Liver (tissue), 10 donors: ENCODE measurements at places on chromosomes 12 and 14. TPM values are rescaled to one million over a fixed set of nuclear protein-coding genes. Genes with fewer than 3 reads are reported as not detected.

GRCh38 chr12:55746174-55746912 is 3.4 kb downstream of the GDF11 start:
- no peak for DNase-seq
- H3K27me3 ChIP-seq = no peaks in the 10 kb centered on the region
- H3K4me1 ChIP-seq = no peaks in the 10 kb centered on the region
- peaks cover 5% of the 10 kb centered on the region for H3K36me3 ChIP-seq
- H3K27ac ChIP-seq = no peak overlapping the region

DNA sequence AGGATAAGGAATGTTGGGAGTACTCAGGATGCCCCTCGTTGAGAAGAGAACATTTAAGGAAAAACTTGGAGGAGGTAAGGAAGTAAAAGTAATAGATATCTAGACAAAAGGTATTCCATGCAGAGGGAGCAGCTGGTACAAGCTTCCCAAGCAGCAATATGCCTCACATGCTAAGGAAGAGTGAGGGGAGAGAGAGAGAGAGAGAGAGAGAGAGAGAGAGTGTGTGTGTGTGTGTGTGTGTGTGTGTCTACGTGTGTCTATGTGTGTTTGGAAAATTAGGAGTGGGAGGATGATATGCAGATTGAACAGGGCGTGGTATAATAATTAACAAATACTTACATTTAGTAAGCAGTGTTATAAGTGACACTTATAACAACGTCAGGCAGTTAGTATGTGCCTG is 9.2 kb upstream of the PARP11 start:
- H3K4me1 ChIP-seq = peaks cover 3% of the 10 kb centered on the region
- H3K4me3 ChIP-seq = no peak overlapping the region
- H3K27ac ChIP-seq = no peak overlapping the region
- H3K36me3 ChIP-seq = no peaks in the 10 kb centered on the region
- no peak for DNase-seq
- no peaks in the 10 kb centered on the region for H3K27me3 ChIP-seq

Gene ACVRL1
- total RNA-seq = 7.5 TPM

- no peak for DNase-seq
- no peak overlapping the region for H3K4me3 ChIP-seq
- peaks cover 5% of the 10 kb centered on the region for H3K4me1 ChIP-seq
- H3K27ac ChIP-seq = no peak overlapping the region
- H3K36me3 ChIP-seq = peaks cover 12% of the 10 kb centered on the region
Observed at GRCh38 chr14:61766151-61766550, 3.9 kb downstream of the SNAPC1 start.

GRCh38 chr14:29348504-29348903 is 579.1 kb downstream of the PRKD1 start:
- H3K4me1 ChIP-seq = no peaks in the 10 kb centered on the region
- no peaks in the 10 kb centered on the region for H3K36me3 ChIP-seq
- no peak overlapping the region for H3K27ac ChIP-seq
- no peaks in the 10 kb centered on the region for H3K27me3 ChIP-seq
- DNase-seq = no peak

Gene DENND5B
- 12.5 TPM for total RNA-seq

DNA sequence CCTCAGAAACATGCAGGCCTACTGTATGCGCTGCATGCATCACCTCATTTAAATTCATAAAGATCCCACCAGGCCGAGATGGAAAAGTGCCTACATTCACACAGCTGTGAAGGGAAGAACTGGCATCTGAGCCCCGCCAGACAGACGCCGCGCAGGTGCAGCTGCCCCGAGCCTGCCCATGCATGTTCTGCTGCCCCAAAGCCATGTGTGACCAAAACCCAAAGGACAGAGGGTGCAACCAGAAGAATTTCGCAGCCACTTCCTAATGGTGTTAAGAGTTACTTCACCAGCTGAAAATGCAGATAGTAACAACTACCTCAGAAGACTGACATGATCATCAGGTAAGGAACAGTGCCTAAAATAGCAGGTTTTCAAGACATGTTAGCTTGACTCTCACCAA is 13.5 kb upstream of the KRT8 start:
- H3K4me1 ChIP-seq = no peaks in the 10 kb centered on the region

GRCh38 chr14:53896726-53897125 is 59.9 kb downstream of the BMP4 start:
- H3K27me3 ChIP-seq = no peaks in the 10 kb centered on the region
- no peaks in the 10 kb centered on the region for H3K4me1 ChIP-seq
- DNase-seq = no peak

Gene METTL3
- 26.0 TPM for total RNA-seq

DNA sequence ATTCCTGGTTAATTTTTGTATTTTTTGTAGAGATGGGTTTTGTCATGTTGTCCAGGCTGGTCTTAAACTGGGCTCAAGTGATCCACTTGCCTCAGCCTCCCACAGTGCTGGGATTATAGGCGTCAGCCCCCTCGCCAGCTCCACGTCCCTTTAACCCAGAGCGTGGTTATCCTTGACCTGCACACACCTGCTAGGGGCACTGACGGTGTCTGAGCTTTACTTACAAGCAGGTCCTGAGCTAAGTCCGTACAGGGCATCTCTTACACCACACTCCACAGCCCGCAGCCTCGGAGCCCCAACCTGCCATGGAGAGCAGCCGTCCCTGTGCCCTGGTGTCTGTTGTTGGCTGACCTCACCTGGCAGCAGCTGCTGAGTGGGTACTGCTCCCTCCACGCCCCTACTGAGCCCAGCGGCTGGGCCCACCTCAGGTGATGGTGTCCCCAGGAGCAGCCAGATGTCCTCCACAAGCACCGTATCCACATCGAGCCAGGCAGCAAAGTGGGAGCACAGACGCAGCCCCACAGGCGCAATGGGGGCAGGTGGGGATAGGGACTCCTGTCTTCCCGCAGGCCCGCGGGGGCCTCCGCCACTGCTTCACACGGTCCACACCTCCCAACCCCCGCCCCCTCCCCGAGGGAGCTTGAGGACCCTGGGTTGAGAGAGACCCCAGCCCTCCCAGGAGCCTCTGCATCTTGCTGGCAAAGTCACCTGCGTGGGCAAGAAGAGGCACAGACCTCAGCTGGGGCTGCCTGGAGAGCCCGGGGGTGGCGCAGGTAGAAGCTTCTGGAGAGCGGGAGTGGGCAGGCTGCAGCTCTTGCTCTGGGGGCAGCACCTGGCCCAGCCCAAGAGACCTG is 325.4 kb upstream of the SFSWAP start:
- no peaks in the 10 kb centered on the region for H3K4me1 ChIP-seq
- no peak overlapping the region for H3K27ac ChIP-seq
- H3K36me3 ChIP-seq = no peaks in the 10 kb centered on the region
- DNase-seq = no peak
- H3K4me3 ChIP-seq = no peak overlapping the region

Gene TEX52
- not detected for total RNA-seq

Gene BATF
- total RNA-seq = 2.1 TPM

GRCh38 chr12:89951050-89951693 is 242.5 kb upstream of the ATP2B1 start:
- no peak overlapping the region for H3K27ac ChIP-seq
- H3K4me3 ChIP-seq = no peak overlapping the region
- H3K36me3 ChIP-seq = no peaks in the 10 kb centered on the region
- H3K4me1 ChIP-seq = no peaks in the 10 kb centered on the region
- H3K27me3 ChIP-seq = no peaks in the 10 kb centered on the region
- no peak for DNase-seq

GRCh38 chr12:117907108-117907689 is 61.6 kb downstream of the KSR2 start:
- no peak for DNase-seq
- H3K27me3 ChIP-seq = no peaks in the 10 kb centered on the region
- no peak overlapping the region for H3K4me3 ChIP-seq
- no peaks in the 10 kb centered on the region for H3K36me3 ChIP-seq

Gene ABHD4
- total RNA-seq = 12.3 TPM

DNA sequence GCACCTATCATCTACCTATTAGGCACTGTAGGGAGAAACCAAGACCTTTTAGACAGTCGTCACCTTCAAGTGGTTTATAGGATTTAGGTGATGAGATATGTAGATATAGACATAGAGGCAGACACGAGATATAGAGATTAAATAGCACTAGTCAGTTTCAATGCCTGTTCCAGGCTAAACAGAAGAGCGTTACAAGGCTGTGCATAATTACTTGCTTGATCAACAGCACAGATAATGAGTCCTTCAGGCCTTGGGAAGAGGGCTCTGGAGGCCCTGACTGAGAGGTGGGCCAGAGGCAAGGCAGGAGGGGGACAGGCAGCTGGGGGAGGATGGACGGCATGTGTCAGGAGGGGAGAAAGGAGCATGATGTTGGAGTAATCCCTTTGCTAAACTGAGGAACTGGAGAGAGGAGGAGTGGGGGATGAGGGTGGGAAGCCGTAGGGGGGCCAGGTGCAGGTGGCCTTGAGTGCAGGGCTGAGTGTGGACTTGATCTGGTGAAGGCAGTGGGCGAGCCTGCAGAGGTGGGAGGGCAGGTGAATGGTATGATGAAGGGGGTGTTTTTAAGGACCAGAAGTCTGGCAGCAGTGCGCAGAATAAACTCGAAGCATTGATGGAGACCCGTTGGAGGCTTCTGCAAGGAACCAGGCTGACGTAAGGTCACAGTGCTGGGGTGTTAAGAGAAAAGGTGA is 43.9 kb upstream of the ATP23 start:
- H3K27ac ChIP-seq = peak overlapping the region; percentile 93
- peak overlapping the region; percentile 30 for H3K4me3 ChIP-seq
- no peaks in the 10 kb centered on the region for H3K36me3 ChIP-seq
- no peaks in the 10 kb centered on the region for H3K27me3 ChIP-seq
- peaks cover 19% of the 10 kb centered on the region for H3K4me1 ChIP-seq
- no peak for DNase-seq

- H3K27ac ChIP-seq = no peak overlapping the region
- H3K27me3 ChIP-seq = no peaks in the 10 kb centered on the region
- H3K36me3 ChIP-seq = no peaks in the 10 kb centered on the region
- no peaks in the 10 kb centered on the region for H3K4me1 ChIP-seq
- DNase-seq = no peak
- H3K4me3 ChIP-seq = no peak overlapping the region
Observed at GRCh38 chr12:43957732-43958372, 122.0 kb downstream of the TMEM117 start.

DNA sequence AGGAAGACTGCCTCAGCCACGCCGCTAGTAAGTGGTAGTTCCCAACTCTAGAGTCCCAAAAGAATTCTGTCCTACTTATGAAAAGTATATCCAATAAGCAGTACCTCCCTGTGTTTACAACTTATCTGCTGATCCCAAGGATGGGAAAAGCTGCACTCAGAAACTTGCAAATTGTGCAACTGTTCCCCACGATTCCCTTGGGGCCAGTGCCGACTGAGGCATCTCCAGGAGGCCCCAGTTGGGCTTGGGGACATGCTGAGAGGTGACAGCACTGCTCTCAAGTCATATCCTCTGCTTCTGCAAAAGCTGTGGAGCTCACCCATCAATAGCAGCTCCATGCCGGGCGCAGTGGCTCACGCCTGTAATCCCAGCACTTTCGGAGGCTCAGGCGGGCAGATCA is 23.7 kb downstream of the SPRING1 start:
- peaks cover under 1% of the 10 kb centered on the region for H3K4me1 ChIP-seq
- no peak for DNase-seq
- peaks cover 2% of the 10 kb centered on the region for H3K36me3 ChIP-seq
- no peak overlapping the region for H3K4me3 ChIP-seq
- H3K27me3 ChIP-seq = no peaks in the 10 kb centered on the region

GRCh38 chr12:53805067-53805466 is 53.3 kb upstream of the CISTR start:
- no peaks in the 10 kb centered on the region for H3K36me3 ChIP-seq
- H3K4me3 ChIP-seq = no peak overlapping the region
- no peaks in the 10 kb centered on the region for H3K27me3 ChIP-seq
- no peak overlapping the region for H3K27ac ChIP-seq
- DNase-seq = no peak
- H3K4me1 ChIP-seq = peaks cover 2% of the 10 kb centered on the region

DNA sequence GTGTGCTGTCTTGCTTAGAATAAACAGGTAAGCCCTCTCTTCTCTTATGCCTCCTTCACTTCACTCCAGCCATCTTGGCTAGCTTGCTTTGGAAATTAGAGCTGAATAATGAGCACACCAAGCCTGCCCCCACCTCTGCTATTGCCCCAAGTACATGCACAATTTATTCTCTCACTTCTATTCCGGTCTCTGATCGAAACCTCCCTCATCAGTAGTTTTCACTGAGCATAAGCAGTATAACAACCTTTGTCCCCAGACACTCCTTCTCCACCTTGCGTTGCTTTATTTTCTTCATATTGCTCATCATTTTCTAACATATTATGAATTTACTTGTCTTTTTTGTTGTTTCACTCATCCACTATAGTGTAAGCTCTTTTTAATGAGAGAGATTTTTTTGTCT is 253.4 kb downstream of the GXYLT1 start:
- H3K27me3 ChIP-seq = no peaks in the 10 kb centered on the region
- no peak for DNase-seq
- H3K36me3 ChIP-seq = no peaks in the 10 kb centered on the region
- H3K4me3 ChIP-seq = no peak overlapping the region
- no peak overlapping the region for H3K27ac ChIP-seq
- no peaks in the 10 kb centered on the region for H3K4me1 ChIP-seq

Gene OR4K5
- total RNA-seq = not detected

Gene KLRD1
- 5.0 TPM for total RNA-seq

GRCh38 chr14:75242546-75243273 is 35.9 kb upstream of the FOS start:
- H3K4me3 ChIP-seq = no peak overlapping the region
- DNase-seq = no peak
- H3K27me3 ChIP-seq = no peaks in the 10 kb centered on the region
- peaks cover 7% of the 10 kb centered on the region for H3K4me1 ChIP-seq
- H3K27ac ChIP-seq = no peak overlapping the region

DNA sequence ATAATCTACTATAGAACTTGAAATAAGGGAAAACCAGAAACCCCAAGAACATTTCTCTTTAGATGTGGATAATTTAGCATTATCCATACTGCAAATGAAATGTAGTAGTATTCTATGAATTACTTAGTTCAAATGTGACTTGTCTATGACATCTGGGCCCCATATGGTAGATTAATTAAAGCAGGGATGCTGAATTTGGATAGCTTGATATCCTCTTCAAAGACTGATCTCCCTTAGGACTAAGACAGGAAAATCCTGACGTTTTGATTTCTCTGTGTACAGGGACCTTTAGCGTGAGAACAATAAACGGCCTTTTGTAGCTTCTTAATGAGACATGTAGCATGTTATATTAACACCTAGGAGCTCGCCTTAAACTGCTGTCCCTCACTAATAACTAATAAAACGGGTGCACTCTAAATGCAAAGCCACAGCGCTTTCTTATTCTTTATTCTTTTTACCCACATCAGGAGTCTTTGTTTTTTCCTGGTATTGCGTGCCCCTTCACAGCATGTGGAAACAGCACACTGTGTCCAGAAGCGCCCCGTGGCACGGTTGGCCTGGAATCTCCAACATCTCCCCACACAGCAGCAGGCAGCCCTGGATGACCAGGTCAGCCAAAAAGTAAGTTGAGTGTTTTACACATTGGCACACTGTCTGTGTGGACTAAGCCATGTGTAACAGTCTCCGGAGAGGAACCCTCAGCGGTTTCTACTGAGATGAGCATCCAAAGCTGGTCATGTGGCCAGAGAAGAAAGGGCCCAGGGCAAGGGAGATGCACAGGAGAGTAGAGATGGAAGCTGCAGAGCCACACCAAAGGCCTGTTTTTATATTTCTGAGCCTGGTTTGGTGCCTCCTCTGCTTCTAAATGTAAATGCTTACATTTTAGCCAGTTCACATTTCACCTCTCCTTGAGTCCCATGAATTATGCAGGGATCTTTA is 93.1 kb downstream of the SRGAP1 start:
- H3K27me3 ChIP-seq = no peaks in the 10 kb centered on the region
- H3K4me3 ChIP-seq = no peak overlapping the region
- H3K36me3 ChIP-seq = no peaks in the 10 kb centered on the region
- no peaks in the 10 kb centered on the region for H3K4me1 ChIP-seq
- no peak for DNase-seq
